ENCODE measurements at places on chromosomes 12 and 14. TPM values are rescaled to one million over a fixed set of nuclear protein-coding genes. Genes with fewer than 3 reads are reported as not detected.

DNA sequence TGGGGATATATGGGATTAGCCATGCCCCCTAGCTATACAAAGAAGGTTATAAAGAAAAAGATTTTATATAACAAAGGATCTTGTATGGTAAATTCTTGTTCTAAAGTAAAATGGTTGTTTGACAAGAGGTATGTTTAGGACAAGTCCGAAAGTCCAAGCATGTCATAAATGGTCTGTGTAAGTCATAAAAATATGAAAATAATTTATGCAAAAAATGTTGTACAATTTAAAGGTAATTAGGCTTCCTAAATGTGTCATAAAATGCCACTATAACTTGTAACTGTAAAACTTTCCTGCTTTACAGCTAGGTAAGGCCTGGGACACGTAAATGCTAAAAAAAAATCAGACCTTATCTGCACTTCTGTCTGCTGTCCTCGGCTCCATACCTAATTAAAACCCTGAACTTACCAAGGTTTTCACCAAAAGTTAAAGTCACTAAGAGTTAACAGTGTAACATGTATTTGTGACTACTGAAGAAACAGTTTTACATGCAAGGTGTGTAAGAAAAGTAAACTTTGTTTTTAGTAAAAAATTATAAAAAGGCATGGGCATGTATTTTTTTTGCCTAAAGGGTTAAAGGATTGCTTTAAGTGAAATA, 110.0 kb upstream of the RESF1 start:
- no peak for DNase-seq
- no peak overlapping the region for H3K27ac ChIP-seq
- no peaks in the 10 kb centered on the region for H3K27me3 ChIP-seq
- H3K4me1 ChIP-seq: no peaks in the 10 kb centered on the region
- no peak overlapping the region for H3K4me3 ChIP-seq
- no peaks in the 10 kb centered on the region for H3K36me3 ChIP-seq

GRCh38 chr14:23164250-23164649, 19.2 kb downstream of the SLC7A8 start:
- no peak for DNase-seq
- H3K4me3 ChIP-seq: no peak overlapping the region
- H3K27ac ChIP-seq: no peak overlapping the region
- H3K27me3 ChIP-seq: no peaks in the 10 kb centered on the region

DNA sequence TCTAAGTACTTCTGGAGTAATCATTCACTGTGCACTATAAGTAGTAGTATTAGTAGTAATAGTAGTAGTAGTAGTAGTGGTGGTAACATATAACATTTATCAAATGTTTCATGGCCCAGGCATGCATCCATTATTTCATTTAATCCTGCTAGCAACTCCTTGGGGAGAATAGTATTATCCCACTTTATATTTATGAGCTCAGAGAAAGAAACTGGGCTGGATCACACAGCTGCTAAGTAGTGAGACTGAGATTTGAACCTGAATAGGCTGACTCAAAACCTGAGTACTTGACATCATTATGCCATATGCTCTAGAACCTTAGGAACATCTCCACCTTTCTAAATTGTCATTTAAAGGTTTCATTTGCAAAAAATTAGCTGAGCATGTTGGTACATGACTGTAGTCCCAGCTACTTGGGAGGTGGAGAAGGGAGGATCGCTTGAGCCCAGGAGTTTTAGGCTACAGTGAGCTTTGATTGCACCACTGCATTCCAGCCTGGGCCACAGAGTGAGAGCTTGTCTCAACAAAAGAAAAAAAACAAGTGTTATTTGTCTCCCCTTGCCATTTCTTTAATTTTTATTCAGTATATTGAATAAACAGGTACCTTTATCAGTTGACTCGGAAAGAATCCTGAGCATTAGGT, 11.4 kb upstream of the NID2 start:
- peaks cover 65% of the 10 kb centered on the region for H3K4me1 ChIP-seq
- DNase-seq: peak; percentile 78
- no peak overlapping the region for H3K4me3 ChIP-seq
- H3K27me3 ChIP-seq: no peaks in the 10 kb centered on the region
- no peaks in the 10 kb centered on the region for H3K36me3 ChIP-seq

GRCh38 chr12:85507456-85507855, 227.4 kb downstream of the ALX1 start:
- no peaks in the 10 kb centered on the region for H3K36me3 ChIP-seq
- H3K27me3 ChIP-seq: no peaks in the 10 kb centered on the region
- no peak overlapping the region for H3K27ac ChIP-seq
- no peak overlapping the region for H3K4me3 ChIP-seq
- no peak for DNase-seq

GRCh38 chr14:73125746-73126145, 10.6 kb upstream of the PSEN1 start:
- H3K27me3 ChIP-seq: no peaks in the 10 kb centered on the region
- no peaks in the 10 kb centered on the region for H3K4me1 ChIP-seq
- DNase-seq: no peak
- no peak overlapping the region for H3K4me3 ChIP-seq

DNA sequence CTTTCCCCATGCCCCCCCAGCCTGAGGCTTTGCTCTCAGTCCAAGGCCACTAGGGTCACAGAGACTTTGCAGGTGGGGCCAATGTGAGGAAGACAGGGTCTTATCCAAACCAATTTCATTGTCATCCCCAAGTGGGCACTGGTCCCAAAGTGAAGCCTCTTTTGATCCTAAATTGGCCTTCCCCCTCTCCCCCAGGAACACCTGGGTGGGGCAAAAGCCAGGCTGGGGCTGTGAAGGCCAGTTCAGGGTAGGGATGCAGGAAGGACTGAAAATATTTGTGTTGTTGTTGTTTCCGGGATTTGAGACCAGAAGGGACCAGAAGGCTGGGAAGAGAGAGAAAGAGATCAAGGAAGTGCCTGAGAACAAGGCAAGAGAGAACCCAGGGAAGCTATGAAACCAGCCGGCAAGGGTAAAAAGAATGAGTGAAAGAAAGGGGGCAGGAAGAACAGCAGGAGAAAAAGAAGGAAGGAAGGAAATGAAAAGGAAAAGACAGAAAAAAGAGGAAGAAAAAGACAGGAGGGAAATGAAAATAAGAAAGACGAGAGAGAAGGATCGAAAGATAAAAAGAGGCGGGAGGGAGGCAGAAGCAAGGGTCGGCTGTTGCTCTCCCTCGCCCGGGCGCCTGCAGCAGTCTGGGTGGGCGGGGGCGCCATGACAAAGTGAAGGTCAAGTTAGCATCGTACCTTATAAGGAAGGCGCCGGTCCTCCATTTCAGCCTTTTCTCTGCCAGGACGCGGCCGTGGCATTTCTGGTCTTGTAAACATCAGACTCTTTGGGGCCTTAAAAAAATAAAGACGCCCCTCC, 7.4 kb upstream of the HOXC11 start:
- H3K27me3 ChIP-seq: peaks cover 79% of the 10 kb centered on the region
- no peak for DNase-seq
- H3K4me3 ChIP-seq: no peak overlapping the region
- H3K27ac ChIP-seq: no peak overlapping the region

DNA sequence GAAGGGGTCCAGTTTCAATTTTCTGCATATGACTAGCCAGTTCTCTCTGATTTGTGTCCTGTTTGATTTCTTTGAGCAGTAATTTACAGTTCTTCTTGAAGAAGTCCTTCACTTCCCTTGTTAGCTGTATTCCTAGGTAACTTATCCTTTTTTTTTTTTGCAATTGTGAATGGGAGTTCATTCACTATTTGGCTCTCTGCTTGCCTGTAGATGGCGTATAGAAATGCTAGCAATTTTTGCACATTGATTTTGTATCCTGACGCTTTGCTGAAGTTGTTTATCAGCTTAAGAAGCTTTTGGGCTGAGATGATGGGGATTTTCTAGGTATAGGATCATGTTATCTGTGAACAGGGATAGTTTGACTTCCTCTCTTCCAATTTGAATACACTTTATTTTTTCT, 77.6 kb upstream of the NID2 start:
- no peaks in the 10 kb centered on the region for H3K36me3 ChIP-seq
- DNase-seq: no peak
- H3K4me3 ChIP-seq: no peak overlapping the region
- no peak overlapping the region for H3K27ac ChIP-seq
- H3K27me3 ChIP-seq: no peaks in the 10 kb centered on the region

DNA sequence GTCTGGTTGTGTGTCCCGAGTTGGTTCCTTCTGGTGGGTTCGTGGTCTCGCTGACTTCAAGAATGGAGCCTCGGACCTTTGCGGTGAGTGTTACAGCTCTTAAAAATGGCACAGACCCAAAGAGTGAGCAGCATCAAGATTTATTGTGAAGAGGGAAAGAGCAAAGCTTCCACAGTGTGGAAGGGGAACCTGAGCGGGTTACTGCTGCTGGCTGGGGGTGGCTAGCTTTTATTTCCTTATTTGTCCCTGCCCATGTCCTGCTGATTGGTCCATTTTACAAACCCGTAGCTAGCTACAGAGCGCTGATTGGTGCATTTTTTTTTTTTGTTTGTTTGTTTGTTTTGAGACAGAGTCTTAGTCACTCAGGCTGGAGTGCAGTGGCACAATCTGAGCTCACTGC, 29.3 kb downstream of the FGF6 start:
- H3K27me3 ChIP-seq: no peaks in the 10 kb centered on the region
- H3K27ac ChIP-seq: no peak overlapping the region
- H3K36me3 ChIP-seq: no peaks in the 10 kb centered on the region
- no peaks in the 10 kb centered on the region for H3K4me1 ChIP-seq
- DNase-seq: no peak
- no peak overlapping the region for H3K4me3 ChIP-seq

OR4M1 gene
- total RNA-seq: not detected
